ENCODE measurements at places on chromosomes 6 and 20. TPM values are rescaled to one million over a fixed set of nuclear protein-coding genes. Genes with fewer than 3 reads are reported as not detected.

- H3K4me3 ChIP-seq: peak overlapping the region; percentile 83
- H3K36me3 ChIP-seq: no peaks in the 10 kb centered on the region
- peaks cover 11% of the 10 kb centered on the region for H3K4me1 ChIP-seq
- peak; percentile 53 for DNase-seq
- H3K27me3 ChIP-seq: no peaks in the 10 kb centered on the region
These were observed 622 bp upstream of the KIZ start for GRCh38 chr20:21125072-21125848.

DNA sequence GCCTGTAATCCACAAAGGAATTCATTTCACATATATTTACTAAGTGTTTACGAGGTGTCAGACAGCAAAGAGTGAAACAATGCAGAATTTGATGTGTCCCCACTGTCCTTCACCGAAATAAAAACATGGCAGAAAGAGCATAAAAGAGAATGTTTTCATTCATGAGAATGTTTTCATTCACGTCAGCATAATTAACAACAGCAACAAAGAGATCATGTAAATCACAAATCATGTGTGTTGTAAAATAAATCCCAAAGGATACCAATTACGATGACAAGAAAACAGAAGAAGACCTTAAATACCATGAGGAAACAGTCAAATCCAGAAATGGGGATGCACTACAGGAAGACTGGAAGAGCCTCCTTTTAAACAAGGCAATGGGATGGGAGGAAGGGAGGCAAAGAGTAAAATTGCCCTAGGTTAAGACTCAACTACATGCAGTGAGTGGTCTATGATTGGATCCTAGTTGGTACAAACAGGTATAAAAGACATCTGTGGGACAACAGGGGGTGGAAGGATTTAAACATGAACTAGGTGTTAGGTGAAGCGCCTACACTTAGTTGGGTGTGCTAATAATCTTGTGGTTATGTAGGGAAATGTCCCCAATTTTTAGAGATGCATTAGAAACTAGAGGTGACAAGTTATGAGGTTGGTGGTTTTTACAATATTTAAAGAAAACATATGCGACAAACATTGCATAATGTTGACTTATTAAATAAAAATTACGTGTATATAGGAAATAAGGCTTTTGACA lies 1.5 kb downstream of the ZSCAN31 start:
- DNase-seq: no peak
- H3K27me3 ChIP-seq: no peaks in the 10 kb centered on the region
- H3K4me1 ChIP-seq: peaks cover 7% of the 10 kb centered on the region
- no peak overlapping the region for H3K4me3 ChIP-seq

- H3K27ac ChIP-seq: no peak overlapping the region
- H3K36me3 ChIP-seq: no peaks in the 10 kb centered on the region
- peaks cover 4% of the 10 kb centered on the region for H3K4me1 ChIP-seq
- no peak for DNase-seq
These were observed 101.7 kb upstream of the SPACA1 start for GRCh38 chr6:87945966-87946365.

SLC22A2 gene
- total RNA-seq: not detected

TMEM170B gene
- 3.9 TPM for total RNA-seq

- no peaks in the 10 kb centered on the region for H3K4me1 ChIP-seq
- DNase-seq: no peak
- H3K4me3 ChIP-seq: no peak overlapping the region
- no peak overlapping the region for H3K27ac ChIP-seq
These were observed 74.0 kb upstream of the BHLHE23 start for GRCh38 chr20:63080811-63081210.

RREB1 gene
- 29.2 TPM for total RNA-seq
